ENCODE measurements at places on chromosomes 16 and 17. TPM values are rescaled to one million over a fixed set of nuclear protein-coding genes. Genes with fewer than 3 reads are reported as not detected.
A peak's percentile ranks its signal among the peaks of the same experiment; 100 is the strongest.

The GP2 gene
- not detected for total RNA-seq

The CRYBA1 gene
- total RNA-seq: not detected

The CACNA1H gene
- total RNA-seq: not detected

DNA sequence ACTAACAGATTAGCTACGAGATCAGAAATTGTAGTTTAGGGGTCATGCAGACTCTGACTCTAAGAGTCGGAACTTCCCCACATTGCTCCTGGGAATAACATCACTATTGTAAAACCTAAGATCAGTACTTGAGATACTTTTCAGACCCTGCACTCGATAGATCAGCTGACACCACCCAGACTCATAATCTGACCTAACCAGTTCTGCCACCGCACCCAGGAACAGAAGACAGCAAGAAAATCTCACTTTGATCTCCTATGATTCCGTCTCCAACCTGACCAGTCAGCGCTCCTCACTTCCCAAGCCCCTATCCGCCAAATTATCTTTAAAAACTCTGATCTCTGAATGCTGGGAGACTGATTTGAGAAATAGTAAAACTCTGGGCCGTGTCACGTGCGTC, 27.2 kb upstream of the ASGR2 start:
- DNase-seq: peak; percentile 58

DNA sequence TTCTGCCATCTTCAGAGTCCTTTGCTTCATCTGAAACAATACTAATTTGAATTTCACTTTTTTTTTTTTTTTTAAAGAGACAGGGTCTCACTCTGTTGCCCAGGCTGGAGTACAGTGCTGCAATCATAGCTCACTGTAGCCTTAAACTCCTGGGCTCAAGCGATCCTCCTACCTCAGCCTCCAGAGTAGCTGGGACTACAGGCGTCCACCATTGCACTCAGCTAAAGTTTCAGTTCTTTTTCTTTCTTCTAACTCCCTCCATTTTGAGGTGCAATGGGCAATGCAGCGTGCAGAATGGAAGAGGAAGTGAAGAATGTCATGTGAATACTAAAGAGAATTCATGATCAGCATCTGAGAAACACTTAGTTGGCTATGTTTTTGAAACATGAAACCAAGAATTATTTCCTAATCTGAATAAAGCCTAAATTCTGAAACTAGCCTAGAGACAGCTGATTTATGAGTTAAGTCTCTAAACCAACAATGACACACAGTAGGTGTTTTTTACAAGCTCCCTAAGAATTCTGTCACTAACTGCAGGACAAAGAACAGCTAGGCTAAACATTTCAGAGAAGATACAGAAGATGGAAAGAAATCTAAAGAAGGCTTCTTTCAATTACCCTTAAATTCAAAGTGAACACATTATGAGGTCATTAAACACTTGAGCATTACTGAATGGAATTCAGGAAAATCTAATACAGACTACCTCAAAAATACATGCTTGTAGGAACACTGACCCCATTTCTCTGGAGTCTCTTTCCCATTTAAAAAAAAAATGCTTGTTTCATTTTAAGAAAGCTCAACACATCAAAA, 21.0 kb downstream of the SNN start:
- DNase-seq: no peak

DNA sequence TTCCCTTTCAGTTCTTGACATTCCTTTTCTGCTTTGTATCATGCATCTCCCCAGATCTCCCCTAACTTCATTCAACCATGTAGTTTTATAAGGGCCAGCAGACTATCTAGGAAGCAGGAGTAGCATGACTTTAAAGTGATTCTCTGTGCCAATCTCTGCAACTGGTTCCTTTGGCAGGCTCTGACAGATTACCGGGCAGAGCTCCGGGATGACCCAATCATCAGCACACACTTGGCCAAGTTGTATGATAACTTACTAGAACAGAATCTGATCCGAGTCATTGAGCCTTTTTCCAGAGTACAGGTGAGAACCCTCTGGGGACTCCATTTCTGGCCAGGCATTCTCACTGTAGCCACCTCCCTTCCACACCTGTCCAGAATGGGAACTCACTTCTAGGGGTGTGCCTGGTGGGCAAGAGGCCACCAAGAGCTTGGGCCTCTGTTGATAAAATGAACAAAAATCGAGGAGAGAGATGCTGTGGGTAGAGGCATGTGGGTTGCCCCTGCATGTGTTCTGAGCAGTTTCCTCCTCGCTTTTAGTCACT, 7.6 kb upstream of the CDK5R1 start:
- no peak for DNase-seq

DNA sequence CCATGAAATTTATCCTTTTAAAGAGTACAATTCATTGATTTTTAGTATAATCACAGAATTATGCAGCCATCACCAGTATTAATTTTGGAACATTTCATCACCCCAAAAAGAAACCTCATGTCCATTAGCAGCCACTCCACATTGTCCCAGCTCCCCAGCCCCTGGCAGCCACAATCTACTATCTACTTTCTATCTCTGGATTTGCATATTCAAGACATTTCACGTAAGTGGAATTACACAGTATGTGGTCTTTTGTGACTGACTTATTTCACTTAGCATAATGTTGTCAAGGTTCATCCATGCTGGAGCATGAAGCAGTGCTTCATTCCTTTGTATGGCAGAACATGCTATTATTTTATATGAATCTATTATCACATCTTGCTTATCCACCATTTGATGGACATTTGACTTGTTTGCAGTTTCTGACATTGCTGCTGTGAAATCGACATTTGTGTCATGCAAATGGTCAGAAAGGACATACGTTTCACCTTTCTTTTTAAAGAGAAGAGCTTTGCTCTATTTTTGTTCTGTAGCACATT, 10.7 kb downstream of the METTL9 start:
- no peak for DNase-seq

DNA sequence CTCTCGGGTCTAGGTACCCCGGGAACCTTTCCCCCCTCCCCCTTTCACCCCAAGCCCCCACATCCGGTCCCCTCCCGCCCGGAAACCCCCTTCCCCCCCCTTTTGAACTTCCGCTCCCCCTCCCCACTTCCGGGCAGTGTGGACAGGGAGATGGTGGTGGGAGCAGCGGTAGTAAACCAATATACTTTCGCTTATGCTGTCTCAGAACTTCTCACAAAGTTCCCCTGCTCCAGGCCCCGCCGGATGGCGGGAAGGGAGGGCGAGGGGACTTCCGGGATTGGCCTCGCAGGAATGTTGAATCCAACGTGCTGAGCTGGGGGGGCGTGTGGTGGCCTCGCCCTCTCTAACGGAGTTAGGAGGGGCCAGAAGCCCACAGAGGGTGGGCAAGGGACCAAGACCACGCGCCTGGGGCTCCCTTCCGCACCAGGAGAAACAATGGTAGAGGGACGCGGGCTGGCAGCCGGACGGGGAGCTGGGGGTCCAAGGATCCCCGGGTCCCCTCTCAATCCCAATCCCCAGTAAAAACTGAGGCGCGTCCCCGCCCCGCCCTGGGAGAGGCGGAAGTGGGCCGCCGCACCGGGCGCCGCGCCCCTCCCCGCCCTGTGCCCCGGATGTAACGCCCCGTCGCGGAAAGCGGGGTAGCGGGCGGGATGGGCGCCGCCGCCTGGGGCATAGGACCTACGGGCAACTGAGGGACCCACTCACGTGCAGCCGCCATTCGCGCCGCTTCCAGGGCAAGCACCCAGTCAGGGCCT, 742 bp downstream of the PFN1 start:
- no peak for DNase-seq
